Endothelial cell of umbilical vein (primary cell): ENCODE measurements at places on chromosomes 1 and 21. TPM values are rescaled to one million over a fixed set of nuclear protein-coding genes. Genes with fewer than 3 reads are reported as not detected.

The ERICH3 gene
- total RNA-seq, result not detected in 2 replicates

The PIGP gene
- total RNA-seq, result 11.4 and 12.5 TPM in 2 replicates

The TEX38 gene
- total RNA-seq, result not detected in 2 replicates

The NID1 gene
- 87.0 and 102 TPM in 2 replicates for total RNA-seq

The CR1L gene
- total RNA-seq, result not detected in 2 replicates

The IL20 gene
- not detected in 2 replicates for total RNA-seq

The LRRC38 gene
- not detected in 2 replicates for total RNA-seq

The HSF2BP gene
- total RNA-seq, result 0.55 and 0.67 TPM in 2 replicates

The TMEM82 gene
- total RNA-seq, result not detected in 2 replicates

The THEM5 gene
- not detected in 2 replicates for total RNA-seq
